ENCODE measurements at places on chromosomes 4 and X. TPM values are rescaled to one million over a fixed set of nuclear protein-coding genes. Genes with fewer than 3 reads are reported as not detected.

MAGEC2 gene
- not detected for polyA plus RNA-seq

DCAF4L1 gene
- polyA plus RNA-seq, result 0.03 TPM

DNA sequence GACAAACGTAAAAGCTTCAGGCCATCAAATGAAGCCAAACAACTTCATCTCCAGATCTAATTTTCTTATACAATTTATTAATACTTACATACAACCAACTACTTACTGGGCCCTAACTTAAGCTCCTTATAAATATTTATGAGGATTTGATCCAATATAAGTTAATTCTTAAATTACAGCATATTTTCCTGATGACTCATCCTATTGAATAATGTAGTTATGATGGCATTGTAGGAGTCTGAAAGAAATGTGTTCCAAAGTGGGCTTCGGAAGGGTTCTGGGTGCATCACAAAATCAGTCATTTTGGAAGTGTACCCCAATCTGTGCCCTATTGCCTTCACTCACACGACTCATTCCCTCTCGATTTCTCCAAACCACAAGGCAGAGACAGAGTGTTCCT, 455.1 kb upstream of the CTSO start:
- DNase-seq, result no peak

DNA sequence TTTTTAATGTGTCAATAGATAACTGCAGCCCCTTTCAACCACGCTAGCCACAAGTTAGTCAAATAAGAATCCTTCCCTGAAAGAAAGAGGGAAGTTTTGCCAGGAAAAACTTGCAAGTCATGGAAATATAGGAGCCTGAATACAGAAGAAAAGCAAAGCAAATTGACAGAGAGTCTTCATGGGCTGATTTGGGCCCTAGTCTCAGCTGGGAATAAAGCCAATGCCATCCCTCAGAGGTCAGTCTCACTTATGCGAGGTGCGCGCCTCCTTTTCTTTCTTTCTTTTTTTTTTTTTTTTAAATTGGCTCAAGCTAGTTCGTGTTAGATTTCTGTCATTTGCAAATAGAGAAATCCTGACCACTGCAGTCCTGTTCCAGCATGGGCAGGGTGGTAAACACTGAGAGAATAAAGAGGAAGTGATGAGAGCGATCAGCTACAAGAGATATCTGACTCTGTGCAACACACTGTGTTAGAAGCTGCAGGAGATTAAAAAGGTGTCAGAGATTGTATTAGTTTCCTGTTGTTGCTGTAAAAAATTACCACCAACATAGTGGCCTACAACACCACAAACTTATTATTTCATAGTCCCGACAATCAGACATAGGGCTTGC, 299.7 kb downstream of the LDB2 start:
- DNase-seq, result no peak

- DNase-seq, result no peak
These were observed 430.3 kb downstream of the GALNTL6 start for GRCh38 chr4:172243551-172243950.

DNA sequence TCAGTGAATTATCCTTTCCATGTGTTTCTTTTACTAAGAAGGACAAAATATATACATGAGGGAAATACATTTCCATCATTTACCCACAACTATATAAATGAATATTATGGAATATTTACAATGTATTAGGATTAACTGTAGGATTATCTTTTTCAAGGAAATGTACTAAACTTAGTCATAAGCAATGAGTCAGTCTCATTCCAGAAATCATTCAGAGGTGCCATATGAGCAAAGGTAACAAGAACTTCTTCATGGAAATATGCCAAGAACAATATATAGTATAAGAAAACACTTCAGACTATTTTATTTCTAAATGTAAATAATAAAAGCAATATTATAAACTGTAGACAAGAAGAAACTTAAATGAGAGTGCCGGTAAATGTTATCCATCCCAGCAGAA, 67.1 kb downstream of the USP38 start:
- peak; percentile 61 for DNase-seq

DNA sequence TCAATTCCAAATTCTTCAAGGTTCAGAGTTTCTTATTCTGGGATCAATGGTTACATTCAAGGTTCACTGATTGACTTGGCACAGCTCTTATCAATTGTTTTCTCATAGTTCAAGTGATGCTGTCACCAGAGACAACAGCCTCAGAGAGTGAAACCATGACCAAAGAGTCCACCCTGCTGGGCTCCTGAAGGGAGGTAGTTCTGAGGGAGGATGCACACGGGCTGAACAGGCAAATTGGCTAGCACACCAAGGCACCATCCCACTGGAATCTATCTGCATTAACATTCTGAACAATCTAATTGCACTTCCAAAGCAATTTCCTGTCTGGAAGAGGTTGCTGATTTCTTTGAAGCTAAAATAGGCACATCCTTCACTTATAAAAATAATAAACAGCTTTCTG, 16.6 kb upstream of the GAB1 start:
- no peak for DNase-seq

- DNase-seq, result no peak
These were observed 61.5 kb upstream of the EXOC1L start for GRCh38 chr4:55758066-55758465.

- DNase-seq, result no peak
These were observed 67.3 kb downstream of the GLUD2 start for GRCh38 chrX:121114691-121115090.

DNA sequence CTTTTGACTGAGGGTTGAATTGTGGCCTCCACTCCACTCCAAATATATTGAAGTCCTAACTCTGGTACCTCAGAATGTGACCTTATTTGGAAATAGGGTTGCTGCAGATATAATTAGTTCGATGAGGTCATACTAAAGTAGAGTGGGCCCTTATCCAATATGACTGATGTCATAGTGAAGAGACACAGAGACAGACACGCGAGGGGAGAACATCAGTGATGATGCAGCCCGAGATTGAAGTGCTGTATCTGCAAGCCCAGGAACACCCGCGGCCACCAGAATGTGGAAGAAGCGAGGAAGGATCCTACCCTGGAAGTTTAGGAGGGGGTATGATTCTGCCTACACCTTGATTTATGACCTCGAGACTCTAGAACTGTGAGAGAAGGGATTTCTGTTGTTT, 279.0 kb downstream of the ANKRD50 start:
- DNase-seq, result no peak

- no peak for DNase-seq
These were observed 178.2 kb downstream of the FAT4 start for GRCh38 chr4:125492957-125493356.

DNA sequence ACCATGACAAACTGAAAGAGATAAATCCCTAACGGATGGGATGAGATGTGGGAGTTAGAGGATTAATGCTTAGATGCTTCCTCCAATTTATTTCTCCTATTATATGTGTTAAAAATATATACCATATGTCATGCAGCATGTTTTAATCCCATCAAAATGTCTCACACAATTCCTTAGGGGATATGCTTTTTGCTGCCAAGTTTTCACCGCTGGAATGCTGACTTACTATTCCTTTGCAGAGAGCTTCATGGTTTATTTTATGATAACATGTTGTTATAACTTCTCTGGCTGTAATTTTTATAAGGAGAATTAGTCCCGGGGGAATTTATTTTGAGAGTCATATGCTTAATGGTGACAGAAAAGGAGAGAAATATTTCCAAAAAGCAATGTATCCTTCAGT, 670.3 kb downstream of the IL1RAPL1 start:
- DNase-seq, result no peak

Measured in foreskin keratinocyte (primary cell).